Activated CD4-positive, alpha-beta memory T cell treated with anti-CD3 and anti-CD28 coated beads for 36 hours (primary cell): ENCODE measurements at places on chromosomes 4 and X. TPM values are rescaled to one million over a fixed set of nuclear protein-coding genes. Genes with fewer than 3 reads are reported as not detected.

DNA sequence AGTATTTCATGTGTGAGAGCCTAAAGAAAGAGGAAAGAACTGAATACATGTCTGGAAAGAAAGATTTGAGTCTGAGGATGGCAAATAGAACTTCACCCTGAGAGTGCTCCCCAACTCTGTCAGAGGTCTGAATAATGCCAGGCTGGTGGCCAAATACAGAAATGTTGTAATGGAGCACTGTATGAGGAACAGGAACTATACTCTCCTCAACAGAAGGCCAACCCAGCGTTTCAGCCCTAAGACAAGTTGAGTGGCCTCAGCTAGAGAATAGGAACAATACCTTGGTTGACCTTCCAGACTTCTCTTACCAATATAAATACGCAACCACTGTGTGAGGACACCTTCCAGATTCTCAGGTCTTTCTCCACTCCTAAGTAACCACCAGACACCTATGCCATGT, 94.5 kb upstream of the STIM2 start:
- DNase-seq: no peak
- H3K4me3 ChIP-seq: no peak overlapping the region
- no peaks in the 10 kb centered on the region for H3K27me3 ChIP-seq
- no peaks in the 10 kb centered on the region for H3K4me1 ChIP-seq
- H3K27ac ChIP-seq: no peak overlapping the region

DNA sequence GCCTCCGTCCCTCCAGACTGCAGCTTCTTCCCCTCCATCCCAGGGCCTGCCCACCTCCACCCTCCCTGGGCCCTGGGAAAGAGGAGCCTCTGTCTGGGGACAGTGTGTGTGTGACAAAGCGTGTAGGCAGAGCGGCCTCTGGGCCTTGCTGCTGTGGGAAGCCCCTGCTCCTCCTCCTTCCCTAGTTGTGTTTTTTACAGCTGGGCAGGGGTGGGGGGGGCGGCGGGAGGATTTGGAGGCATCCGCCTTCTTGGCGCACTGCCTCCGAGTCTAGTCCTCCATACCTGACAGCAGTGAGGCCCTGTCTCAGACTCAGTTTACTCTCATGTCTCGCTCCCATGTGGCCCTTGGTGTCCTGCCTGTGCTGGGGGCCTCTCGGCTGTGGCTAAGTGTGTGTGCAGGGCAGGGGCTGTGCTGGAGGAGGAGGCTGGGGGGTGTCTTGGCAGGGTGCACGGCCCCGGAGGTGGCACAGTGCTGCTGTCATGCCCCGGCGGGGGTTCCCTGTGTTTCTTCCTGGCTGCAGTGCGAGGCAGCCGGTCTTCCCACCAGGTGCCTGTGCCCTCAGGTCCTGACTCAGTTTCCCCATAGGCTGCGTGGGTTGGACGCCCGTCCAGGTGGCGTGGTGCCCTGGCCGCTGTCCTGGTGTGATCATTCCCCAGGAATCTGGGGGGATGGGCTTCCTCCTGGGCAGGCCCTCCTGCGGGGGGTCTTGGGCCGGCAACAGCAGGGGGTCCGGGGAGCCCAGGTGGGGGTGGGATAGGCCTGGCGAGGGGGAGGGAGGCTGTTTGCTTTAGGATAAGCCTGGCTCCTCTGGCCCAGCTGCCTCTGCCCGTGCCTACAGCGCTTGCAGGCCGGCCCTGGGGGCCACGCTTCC, 7.0 kb downstream of the FGFRL1 start:
- no peaks in the 10 kb centered on the region for H3K27me3 ChIP-seq
- no peak overlapping the region for H3K4me3 ChIP-seq
- H3K36me3 ChIP-seq: no peaks in the 10 kb centered on the region
- H3K27ac ChIP-seq: no peak overlapping the region
- DNase-seq: no peak
- no peaks in the 10 kb centered on the region for H3K4me1 ChIP-seq

DNA sequence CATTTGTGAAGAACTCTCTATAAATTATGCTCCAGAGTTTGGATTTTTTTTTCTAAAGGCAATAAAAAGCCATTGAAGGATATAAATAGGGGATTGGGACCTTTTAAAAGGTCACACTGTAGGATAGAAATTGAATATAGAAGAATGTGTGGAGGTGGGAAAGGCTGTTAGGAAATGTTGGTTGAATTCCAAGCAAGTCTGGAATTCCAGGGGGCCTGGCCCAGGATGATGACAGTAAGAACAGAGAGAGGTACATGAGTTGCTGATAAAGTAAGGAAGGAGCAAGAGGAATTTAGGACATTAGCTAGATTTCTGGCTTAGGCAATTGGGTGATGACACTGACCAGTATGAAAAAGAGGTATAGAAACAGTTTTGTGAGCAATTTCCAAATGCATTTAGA, 95.4 kb upstream of the USP38 start:
- no peaks in the 10 kb centered on the region for H3K27me3 ChIP-seq
- H3K36me3 ChIP-seq: no peaks in the 10 kb centered on the region
- no peak overlapping the region for H3K4me3 ChIP-seq
- H3K4me1 ChIP-seq: no peaks in the 10 kb centered on the region
- no peak overlapping the region for H3K27ac ChIP-seq

The FAM9C gene
- total RNA-seq: not detected

The REPS2 gene
- not detected for total RNA-seq

- peaks cover 14% of the 10 kb centered on the region for H3K27me3 ChIP-seq
- no peak overlapping the region for H3K27ac ChIP-seq
Measured at GRCh38 chr4:123510221-123510620, 113.6 kb downstream of the SPRY1 start.
